ENCODE measurements at places on chromosomes 7 and 10.

DNA sequence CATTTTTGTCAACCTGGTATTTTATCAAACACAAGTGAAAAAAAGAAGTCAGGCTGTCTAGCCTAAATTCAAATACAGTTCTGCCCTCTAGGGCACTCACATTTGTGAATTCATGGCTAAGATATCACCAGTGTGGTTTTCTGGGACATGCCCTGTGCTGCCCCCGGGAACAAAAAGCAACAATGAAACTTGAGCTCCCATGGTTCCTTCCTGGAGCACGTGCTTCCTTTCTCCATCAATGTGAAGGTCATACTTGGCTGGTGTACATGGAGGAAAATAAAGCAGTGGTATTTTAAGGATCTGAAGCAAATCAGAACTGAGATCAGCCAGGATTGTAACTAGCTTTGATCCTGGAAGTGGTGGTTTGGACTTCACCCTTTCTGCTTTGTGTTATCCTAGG, 128.9 kb upstream of the FRMD4A start:
- no peak for DNase-seq

- no peak for DNase-seq
Measured at GRCh38 chr7:99079104-99079503, 64.8 kb downstream of the SMURF1 start.

- no peak for DNase-seq
Measured at GRCh38 chr7:112136271-112137008, 69.8 kb downstream of the DOCK4 start.

GRCh38 chr7:20013536-20013935, 203.6 kb downstream of the MACC1 start:
- no peak for DNase-seq

- no peak for DNase-seq
Measured at GRCh38 chr7:21773326-21773725, 172.4 kb downstream of the CDCA7L start.

DNA sequence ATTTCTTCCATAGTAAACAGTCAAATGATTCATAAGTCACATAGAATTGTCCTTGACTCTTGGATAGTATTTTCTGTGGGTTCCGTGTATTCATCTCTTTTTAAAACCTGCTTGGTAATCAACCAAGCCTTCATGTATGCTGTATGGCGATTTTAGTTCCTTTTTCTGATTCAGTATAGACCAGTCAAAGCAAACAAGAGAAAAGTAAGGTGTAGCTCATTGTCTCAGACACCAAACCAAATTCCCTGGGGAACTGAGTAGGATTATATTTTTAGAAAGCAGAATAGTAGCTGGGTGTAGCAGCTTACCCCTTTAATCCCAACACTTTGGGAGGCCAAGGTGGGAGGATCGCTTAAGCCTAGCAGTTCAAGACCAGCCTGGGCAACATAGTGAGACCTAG, 240.5 kb downstream of the BBS9 start:
- no peak for DNase-seq

DNA sequence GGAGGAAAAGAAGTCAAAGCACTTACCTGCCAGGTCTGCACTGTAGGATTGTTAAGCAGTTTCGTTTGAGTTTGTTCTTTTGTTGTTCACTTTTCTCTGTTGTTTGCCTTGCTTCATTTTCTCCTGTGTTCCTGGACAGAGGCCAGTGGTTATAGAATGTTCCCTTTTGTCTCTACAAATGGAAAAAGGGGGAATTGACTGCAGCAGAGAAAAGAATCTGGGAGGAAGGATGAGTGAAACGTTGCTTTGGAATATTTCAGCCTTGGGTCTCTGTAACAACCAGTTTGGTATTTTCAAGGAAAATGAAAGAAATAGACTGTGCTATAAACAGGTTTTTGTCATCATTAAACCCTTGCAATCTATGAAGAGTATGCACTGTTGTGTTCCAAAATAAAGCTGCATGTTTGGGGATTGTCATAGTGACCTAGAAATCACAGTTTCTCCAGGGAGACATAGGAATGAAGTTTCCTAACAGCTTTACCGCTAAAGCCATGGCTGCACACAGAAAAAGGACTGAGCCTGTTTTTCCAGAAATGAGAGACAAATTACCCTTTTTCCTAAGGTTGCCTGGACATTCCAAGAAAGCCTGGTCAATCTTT, 60.8 kb upstream of the HABP2 start:
- no peak for DNase-seq

DNA sequence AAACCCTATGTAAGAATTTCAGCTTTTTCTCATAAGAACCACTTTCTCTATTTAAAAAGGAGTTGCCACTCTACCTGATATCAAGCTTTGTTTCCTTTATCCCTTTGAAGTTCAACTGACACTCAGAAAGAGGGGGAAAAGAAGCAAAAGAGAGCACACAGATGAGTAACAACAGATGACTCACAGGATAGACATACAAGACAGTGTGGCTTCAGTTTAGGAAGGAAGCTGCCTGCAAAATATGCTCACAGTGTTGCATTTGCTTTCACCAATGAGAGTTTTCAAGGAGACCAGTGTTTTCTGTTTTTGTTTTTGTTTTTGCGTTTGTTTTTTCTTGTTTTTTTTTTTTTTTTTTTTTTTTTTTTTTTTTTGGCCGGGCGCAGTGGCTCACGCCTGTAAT, 1181.6 kb downstream of the DNAJB9 start:
- DNase-seq = no peak

DNA sequence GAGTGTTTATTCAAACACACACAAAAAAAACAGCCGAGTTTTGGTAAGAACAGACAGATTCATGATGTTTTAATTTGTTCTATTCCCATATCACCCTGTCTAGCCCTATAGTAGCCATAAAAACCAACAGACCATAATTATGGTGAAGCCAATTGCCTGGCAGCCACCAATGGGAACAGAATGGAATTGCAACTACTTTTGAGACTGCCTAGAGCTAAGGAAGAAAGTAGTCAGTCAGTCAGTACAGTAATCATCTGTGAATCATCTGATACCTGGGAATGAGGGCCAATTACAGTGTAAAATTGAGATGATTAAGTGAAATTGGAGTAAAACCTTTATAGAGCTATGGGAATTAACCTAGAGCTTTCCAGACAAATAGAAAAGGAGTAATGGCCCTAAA, 952.7 kb upstream of the KCND2 start:
- no peak for DNase-seq

DNA sequence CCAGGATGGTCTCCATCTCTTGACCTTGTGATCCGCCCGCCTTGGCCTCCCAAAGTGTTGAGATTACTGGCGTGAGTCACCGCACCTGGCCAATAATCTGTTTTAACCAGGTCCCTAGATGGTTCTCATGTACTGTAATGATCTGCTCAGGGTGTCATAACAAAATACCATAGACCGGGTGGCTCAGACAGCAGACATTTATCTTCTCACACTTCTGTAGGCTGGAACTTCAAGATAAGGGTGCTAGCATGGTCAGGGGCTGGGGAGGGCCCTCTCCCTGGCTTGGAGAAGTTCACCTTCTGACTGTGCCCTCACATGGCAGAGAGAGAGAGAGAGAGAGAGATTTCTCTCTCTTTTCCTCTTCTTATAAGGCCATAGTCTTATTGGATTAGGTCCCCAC, 279.4 kb upstream of the LYZL1 start:
- no peak for DNase-seq

DNA sequence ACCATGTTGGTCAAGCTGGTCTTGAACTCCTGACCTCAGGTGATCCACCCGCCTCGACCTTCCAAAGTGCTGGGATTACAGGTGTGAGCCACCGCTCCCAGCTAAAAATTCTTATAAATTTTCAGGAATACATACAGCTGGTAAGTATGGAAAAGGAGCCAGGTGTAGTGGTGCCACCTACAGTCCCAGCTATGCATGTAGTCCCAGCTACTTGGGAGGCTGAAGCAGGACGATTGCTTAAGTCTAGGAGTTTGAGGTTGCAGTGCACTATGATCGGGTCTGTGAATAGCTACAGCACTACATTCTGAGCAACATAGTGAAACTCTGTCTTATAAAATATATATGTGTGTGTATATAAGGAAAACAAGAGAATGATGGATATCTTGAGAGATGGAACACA, 19.0 kb downstream of the LDB1 start:
- no peak for DNase-seq

GRCh38 chr7:51085034-51085692, 231.4 kb downstream of the COBL start:
- DNase-seq = no peak

GRCh38 chr7:16086743-16087142, 334.6 kb downstream of the CRPPA start:
- no peak for DNase-seq

GRCh38 chr10:97482381-97482780, 15.8 kb downstream of the MMS19 start:
- no peak for DNase-seq

DNA sequence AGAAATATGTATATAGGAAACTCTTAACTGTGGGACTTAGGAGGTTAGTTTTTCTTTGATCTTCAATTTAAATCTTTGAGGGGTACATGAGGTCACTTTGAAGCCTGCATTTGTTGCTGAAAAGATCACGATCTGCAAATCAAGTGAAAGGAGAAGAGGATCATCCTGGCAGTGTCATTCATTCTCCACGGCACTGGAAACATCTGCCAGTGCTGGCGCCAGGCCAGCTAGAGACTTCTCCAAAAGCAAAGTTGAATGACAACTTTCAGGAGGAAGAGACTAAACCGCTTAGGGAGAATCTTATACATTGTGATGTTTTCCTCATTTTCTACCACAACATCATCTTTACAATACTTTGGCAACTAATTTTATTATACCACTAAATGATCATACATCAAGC, 42.5 kb downstream of the MRC1 start:
- DNase-seq = no peak

DNA sequence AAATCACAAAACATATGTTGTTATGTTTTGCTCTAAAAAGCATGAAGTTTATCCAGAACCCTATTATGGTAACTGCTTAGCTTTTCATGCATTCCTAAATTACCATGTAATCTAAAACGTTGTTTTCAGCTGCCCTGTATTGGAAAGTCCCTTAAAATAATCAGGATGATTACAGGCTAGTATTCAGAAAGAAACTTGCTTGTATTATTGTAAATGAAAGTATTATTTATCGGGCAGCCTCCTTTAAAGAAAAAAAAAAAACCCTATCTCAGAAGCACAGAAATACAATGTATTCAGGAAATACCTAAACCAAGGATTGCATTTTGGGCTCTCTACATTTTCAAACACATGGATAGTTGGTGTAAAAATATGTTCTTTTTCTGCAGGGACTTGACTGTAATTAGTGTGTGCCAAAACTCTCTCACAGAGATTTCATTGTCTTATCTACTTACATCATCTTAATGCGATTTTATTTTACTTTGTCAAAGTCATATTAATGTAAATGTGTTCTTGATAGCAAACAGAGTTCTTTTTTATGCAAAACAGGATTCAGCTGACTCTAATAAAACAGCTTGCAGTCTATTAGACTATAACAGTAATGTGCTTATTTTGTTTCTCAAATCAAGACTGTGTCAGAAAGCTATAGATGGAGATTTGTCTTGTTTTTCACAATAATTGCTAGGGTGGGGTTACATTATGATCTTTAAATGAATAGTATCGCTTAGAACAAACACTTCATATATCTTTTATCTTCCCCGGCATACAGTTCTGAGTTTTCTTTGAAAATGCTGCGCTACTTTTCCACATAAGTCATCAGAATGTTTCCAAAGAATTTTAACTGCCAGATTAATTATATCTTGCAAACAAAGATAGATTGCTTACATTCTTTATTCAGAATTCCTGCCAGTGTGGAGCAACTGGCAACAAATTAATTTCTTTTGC, 65.3 kb upstream of the ARID5B start:
- DNase-seq = no peak

GRCh38 chr7:16923019-16923418, 41.2 kb upstream of the AGR3 start:
- no peak for DNase-seq

DNA sequence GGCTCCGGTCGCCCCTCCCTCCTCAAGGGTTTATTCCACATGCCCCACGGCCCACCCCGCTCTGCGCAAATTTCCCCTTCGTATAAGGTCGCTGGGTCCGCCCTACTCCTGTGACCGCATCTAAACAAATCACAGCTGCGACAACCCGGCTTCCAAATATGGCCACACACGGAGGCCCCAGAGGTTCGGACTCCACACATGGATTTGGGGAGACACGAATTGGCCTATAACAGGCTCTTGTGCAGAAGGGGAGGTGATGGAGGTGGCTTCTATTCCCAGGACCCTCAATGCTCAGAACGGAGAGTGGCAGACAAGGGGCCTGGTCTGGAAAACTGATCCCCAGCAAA, 90.1 kb downstream of the FOXL3 start:
- no peak for DNase-seq

DNA sequence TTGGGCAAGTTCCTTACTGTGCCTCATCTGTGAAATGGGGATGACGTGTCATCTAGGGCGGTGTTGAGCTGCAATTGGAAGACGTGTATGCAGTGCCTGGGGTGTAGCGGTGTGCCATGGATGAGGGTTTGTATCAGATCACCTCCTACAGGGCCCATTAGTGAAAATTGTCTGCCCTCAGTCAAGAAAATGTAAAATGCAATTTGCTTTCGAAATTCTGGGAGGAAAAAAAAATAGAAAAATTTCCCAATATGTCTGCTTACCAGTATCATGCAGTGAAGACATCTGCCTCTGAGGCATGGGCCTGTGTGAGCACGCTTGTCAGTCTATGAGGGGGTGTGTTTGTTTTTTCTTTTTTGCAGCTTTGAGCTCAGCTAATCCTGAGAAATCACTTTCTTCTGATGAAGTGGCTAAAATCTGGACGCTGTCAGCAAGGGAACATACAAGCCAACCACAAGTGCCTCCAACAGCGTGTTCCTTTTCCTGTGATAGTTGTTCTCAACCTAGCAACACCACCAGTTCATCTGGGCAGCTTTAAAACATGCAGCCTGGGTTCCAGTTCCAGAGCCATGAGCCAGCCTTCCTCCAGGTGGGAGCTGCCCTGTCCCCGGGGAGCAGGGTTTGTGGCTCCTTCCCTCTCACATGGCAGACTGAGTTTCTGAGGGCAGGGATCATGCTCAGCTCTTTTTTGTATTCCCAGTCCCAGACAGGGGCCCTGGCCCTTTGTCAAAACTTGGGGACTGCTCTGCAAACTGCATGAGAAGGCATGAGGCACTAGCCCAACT, 10.3 kb downstream of the FAM241B start:
- no peak for DNase-seq

GRCh38 chr10:93715345-93715744, 13.0 kb upstream of the FRA10AC1 start:
- no peak for DNase-seq

GRCh38 chr7:135233570-135233969, at the start of gene STRA8:
TSS of gene STRA8 (plus strand) at chr7:135233838. CDS start at chr7:135240525, 6,687 bp downstream.
- no peak for DNase-seq

- no peak for DNase-seq
Measured at GRCh38 chr10:93917064-93917391, 23.2 kb downstream of the SLC35G1 start.

DNA sequence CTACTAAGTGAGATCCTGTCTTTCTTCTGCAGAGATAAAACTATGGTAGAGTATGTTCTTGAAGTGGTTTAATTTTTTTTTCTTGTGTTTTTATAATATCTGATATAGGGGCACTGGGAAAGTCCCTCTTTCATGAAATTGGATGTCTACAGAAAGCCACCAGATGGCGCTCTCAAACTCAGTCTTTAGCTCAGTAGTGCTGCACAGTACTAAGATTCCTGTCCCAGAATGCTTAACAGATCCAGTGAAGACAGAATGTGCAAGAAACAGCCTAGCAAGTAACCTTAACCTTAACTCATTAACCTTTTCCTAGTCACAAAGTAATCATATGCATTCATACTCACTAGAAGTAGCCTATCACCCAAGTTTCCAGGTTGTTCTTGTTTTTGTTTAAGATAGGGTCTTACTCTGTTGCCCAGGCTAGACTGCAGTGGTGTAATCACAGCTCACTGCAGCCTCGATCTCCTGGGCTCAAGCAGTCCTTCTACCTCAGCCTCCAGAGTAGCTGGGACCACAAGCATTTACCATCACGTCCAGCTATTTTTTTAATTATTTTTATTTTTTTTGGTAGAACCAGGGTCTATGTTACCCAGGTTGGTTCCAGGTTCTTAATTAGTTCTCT, 56.7 kb downstream of the IDE start:
- DNase-seq = peak; percentile 80

Measured in MM.1S (cell line).